ENCODE measurements at places on chromosomes 3 and 15.

- no peak for DNase-seq
Measured at GRCh38 chr3:9791790-9792404, 376 bp downstream of the TADA3 start.

- no peak for DNase-seq
Measured at GRCh38 chr3:128378631-128379347, 87.9 kb downstream of the DNAJB8 start.

- DNase-seq, result no peak
Measured at GRCh38 chr3:55682461-55682860, 195.4 kb upstream of the WNT5A start.

- no peak for DNase-seq
Measured at GRCh38 chr3:50594253-50594785, 17.3 kb downstream of the CISH start.

DNA sequence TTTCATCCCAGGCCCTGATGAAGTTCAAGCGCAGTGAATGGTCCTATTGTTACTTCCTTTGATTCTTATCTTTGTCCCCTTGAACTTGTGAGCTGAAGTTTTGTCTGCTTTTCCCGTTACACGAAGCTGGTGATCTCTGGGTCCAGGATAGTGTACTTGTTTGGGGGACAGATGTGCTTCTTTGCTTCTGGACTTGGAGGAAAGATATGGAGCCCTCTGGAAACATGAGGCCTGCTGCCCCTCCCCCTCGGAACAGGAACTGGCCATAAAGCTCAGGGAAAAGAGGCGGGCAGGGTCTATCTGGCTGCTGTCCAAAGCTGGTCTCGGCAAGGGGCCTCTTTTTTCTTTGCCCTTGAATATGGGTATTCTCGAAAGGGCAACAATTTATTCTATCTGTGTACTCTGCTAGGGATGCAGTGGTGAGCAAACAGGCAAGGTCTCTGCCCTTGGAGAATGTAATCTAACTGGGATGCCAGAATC, 47.6 kb downstream of the IDH2 start:
- DNase-seq, result no peak

DNA sequence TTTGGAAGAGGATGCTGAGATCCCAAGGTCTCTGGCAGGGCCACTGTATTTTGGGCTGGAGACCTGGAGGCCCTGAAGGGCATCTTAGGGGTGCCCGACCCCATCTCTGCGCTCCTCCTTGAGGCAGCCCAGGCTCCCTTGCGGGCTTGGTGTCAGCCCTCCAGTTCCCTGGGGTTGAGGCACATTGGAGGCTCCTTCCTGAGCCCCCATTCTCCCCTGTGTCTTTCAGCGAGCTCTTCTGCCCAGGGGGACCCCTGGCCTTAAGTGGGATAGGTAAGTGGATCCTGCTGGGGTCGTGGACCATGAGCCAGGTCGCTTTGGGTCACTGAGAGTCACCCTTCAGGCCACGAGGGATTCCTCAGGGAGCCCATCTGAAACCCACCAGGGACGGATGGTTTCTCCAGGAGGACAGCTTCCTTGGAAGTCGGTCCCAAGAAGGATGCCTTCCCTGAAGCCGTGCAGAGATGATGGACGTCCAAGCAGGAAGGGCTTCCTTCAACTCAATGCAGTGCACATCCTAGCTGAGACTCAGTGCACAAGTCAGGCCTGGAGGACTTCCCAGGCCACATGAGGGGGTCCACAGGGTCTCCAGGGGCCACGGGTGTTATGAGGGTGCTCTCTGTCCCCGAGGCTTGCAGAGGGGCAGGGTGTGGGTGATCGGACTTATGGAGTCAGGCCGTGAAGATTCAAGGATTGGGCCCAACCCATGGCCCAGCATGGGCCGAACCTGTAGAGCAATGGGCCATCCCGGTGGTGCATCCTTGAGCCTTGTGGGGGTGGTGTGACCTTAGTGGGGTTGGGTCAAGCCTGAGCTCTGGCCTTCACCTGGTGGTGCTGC, 224.3 kb downstream of the SNRPN start:
- no peak for DNase-seq

DNA sequence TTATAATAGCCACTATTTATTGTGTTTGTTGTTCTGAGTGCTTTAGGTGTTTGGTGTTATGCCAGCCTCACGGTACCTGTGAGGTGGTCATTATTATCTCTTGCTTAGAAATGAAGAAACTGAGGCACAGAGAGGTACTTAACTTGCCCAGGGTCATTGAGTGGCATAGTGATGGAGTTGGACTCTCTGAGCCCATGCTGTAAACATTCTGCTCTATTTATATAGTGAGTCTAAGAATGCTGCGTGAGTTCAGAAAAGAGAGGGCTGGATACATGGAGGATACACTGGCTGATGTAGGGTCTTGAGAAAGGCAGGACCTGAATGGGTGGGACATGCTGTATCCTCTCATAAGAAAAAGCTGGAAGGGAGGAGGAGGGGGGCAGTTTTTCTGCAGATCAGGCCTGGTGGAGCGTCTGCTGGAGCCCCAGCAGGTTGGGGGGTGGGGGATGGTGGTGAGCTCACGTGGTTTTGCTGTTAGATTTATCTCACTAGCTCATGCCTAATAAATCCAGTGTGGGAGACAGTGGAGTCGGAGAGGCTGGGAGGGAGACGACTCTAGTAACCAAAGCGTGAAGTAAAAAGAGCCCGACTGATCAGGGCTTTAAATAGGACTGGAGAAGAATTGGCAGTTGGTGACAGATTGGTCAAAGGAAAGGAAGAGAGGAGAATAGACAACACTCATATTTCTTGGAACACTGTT, 16.0 kb downstream of the MED12L start:
- DNase-seq, result no peak

GRCh38 chr15:101612676-101613075, 39.5 kb downstream of the TM2D3 start:
- DNase-seq, result no peak

GRCh38 chr3:14740983-14741382, 66.0 kb downstream of the C3orf20 start:
- DNase-seq, result no peak

DNA sequence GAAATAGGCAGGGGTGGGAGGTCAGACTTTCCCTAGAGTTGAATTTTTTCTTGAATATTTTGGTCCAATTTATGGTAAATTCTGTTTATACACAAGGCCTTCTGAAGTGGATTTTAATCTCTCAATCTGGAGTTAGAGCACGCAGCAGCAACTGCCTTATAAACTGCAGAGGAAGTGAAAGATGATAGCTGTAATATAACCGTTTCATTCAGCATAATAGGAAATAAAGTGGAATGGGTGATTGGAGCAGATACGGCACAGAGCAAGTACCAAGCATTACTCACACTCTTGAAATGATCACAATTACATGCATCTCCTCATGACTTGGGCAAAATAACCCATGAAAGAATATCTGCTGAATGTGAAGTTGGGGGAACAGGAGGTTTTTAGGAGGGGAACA, 106.8 kb downstream of the ARRDC4 start:
- DNase-seq, result no peak

DNA sequence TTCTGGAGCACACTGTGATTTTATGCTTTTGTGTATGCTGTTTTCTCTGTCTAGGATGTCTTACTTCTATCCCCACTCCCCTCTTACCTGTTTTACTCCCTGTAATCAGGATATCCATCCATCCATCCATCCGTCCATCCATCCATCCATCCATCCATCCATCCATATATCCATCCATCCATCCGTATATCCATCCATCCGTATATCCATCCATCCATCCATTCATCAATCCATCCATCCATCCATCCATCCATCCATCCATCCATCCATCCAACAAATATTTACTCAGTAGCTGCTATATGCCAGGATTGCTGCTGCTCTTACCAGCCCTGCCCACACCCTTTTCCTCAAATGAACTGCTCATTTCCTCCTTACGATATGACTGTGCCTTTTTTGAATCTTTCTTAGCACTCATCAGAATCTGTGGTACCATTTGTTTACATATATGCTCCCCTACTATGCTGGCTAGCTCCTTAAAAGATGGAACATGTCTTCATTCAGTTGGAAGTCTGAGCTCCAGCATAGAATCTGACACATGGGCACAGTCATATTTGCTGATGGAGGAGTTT, 35.2 kb downstream of the USP13 start:
- no peak for DNase-seq

GRCh38 chr3:48190911-48191310, 2.7 kb upstream of the CDC25A start:
- no peak for DNase-seq

GRCh38 chr15:38260077-38260476, 7.4 kb downstream of the SPRED1 start:
- DNase-seq, result no peak

DNA sequence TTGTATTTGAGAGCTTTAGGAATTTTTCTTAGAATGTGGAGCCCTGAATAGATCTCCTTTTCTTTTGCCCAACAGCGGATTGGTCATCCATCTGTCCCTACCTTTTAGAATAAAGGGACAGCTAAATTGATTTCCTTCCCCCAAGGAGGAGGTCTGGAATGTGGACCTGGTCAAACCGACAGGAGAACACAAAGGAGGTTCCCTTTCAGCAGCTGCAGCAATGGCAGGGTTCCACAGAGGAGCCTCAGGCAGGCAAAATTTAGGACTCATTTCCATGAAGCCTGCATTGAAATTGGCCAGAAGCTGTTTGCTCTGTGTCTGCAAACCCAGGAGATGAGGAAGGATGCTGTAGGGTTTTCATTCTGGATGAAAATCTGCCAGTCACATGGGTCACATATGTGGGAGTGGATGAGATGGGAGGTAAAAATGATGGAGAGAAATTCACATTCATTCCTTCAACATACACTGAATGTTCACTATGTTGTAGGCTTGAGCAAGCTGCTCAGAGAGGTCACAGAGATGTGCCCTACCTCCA, 77.3 kb downstream of the LRTM1 start:
- no peak for DNase-seq

GRCh38 chr3:129936757-129937156, 37.8 kb upstream of the TRH start:
- peak; percentile 66 for DNase-seq

DNA sequence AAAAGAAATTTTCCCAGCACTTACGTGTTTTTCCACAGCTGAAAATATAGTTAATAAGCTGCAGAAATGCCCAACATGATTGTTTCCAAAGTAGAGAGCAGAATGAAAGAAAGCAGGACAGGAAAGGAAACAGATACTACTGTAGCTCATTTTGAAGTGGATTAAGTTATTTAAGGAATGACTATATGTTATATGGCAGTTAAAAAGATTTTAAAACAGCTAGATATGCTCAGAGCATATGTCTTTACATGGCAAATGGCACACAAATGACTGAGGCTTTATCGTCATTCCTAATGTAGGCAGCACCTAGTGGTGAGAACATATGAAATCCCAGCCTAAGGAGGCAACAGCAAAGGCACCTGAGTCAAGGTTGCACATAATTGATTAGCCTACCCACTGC, 106.6 kb upstream of the SEMA6D start:
- DNase-seq, result no peak

- DNase-seq, result no peak
Measured at GRCh38 chr3:12345584-12346494, 57.0 kb downstream of the PPARG start.

- DNase-seq, result peak; percentile 80
Measured at GRCh38 chr15:74635228-74635627, 19.6 kb downstream of the CLK3 start.

DNA sequence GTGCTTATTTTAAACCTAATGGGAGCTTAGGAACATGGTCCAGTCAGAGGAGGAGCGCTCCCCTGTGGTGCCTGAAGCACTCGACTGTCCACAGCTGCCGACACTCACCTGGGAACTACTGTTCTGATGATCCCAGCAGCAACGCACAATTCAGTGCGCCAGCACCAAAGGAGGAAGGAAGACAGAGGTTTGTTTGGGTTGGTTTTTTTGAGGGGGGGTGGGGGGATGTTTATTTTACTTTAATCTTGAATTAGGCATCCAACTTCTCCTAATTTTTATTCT, 48.8 kb upstream of the VGLL4 start:
- DNase-seq, result no peak

DNA sequence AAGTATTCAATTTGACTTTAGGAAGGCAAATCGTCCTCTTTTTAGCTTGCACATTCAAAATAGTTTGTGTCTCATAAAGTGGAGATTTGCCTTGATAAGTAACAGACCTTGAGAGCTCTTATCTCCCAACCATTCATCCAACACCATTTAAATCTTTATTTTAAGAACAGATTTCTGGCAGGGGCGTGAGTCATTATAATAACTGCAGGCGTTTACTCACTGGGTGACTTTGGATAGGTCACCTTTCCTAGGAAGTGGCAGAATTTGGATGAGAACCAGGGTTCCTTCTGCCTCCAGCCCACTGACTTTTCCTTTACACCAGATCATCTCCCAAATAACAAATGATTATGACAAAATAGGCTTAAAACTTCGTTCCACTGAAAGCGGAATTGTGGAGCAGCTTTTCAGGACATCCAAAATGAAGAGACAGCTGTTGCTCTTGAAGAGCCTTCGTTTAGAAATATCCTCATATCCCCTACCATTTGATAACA, 5.0 kb downstream of the LMCD1 start:
- no peak for DNase-seq

- DNase-seq, result no peak
Measured at GRCh38 chr15:91496754-91497691, 356.5 kb upstream of the SLCO3A1 start.

DNA sequence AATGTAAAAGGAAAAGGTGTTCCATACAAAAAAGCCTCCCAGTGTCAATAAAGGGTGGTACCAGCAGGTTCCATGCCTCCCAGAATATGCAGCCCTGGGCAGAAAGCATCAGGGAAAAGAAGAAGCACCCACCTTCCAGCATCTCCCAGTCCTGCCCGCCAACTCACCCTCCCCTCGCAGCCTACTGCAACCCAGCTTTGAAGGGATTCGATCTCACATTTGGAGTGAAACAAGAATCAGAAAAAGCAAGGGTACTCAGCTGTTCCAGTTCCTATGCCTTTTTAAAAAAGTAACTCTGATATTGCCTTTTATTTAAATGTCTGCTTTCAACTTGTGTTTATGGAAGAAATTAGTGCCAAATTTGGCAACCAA, 166.9 kb downstream of the ADAMTS17 start:
- DNase-seq, result no peak

GRCh38 chr3:141875374-141875892, 1.0 kb upstream of the ATP1B3 start:
- peak; percentile 85 for DNase-seq

DNA sequence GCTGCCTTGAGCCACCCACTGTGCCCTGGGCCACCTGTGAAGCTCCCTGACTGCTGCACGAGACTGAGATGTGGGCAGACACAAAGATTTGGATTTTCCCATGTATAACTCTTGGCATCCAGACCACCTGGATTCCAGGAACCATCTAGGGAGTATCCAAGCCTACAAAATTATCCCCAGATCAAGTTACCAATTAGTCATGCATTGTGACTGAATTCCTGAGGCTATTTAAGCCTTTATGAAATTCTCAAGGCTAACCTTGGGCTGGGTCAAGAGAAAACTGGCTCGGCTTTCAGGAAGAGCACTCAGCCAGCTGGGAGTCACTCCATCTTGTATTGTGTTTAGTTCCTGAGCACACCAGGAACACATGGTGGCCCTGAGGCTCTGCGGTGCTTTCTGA, 13.3 kb upstream of the ATP13A5 start:
- no peak for DNase-seq

DNA sequence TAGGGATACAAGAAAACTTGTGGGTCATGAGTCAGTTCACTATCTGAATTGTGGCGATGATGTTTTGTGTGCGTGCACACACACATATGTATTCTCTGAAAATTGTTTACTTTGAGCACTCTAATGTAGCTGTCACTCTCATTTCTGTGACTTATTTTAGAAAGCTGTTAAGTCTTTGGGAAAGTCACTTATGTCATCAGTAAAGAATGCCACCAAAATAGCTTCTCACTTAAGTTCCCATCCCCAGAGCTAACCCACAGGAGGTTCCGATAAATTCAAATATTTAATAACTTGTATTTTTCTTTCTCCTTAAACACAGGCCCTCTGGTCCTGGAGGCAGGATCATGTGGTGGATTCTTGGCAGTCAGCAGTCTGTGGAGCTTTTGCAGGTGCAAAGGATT, 138.3 kb downstream of the LRIG1 start:
- DNase-seq, result no peak
